Hepatocyte (in vitro differentiated cells): ENCODE measurements at places on chromosomes 3 and 15.

DNA sequence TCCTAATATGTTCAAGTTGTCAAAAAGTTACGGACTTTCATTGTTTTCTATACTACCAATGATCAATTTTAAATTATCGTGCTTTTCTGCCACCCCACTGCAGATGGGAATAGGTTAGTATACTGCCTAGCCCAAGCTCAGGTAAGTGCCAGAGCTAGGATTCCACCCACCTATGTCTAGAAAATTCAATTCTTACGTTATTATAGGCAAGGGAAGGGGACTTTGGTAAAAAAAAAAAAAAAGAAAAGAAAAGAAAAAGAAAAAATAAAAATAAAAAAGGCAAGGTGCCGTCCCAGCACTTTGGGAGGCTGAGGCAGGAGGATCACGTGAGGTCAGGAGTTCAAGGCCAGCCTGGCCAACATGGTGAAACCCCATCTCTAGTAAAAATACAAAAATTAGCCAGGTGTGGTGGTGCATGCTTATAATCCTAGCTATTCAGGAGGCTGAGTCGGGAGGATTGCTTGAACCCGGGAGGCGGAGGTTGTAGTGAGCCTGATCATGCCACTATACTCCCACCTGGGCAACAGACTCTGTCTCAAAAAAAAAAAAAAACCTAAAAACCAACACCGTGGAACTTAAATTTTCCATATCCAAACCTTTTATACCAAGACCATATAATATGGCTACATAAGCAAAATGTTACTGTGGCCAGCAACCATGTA lies 1.3 kb downstream of the RPL22L1 start:
- no peak for DNase-seq

GRCh38 chr3:167051421-167051820 lies 328.7 kb downstream of the ZBBX start:
- DNase-seq = no peak

DNA sequence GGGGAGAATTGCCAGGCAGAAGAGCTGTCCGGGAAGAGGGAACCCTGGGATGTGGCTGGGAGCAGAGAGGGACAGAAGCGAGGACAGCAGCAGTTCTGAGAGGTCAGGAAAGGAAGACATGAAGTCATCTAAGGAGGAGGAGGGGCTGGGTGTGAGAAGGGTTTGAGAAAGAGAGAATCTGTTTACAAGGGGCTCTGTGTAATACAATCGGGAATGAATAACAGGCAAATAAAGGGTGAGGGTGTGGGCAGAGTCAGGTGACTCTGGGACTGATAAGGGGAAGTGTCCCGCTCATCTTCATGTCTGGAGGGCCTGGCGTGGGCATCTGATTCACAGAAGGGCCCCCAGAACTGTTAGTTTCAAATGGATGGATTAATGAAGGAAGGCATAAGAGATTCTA lies 191.3 kb downstream of the XXYLT1 start:
- DNase-seq = no peak

GRCh38 chr3:147618691-147619090 lies 209.5 kb downstream of the ZIC1 start:
- DNase-seq = no peak

- no peak for DNase-seq
Measured at GRCh38 chr3:190065204-190065603, 55.5 kb downstream of the P3H2 start.
